ENCODE measurements at places on chromosomes 12 and 14.

GRCh38 chr12:51635346-51635745 lies 44.3 kb downstream of the SCN8A start:
- peak; percentile 14 for DNase-seq

DNA sequence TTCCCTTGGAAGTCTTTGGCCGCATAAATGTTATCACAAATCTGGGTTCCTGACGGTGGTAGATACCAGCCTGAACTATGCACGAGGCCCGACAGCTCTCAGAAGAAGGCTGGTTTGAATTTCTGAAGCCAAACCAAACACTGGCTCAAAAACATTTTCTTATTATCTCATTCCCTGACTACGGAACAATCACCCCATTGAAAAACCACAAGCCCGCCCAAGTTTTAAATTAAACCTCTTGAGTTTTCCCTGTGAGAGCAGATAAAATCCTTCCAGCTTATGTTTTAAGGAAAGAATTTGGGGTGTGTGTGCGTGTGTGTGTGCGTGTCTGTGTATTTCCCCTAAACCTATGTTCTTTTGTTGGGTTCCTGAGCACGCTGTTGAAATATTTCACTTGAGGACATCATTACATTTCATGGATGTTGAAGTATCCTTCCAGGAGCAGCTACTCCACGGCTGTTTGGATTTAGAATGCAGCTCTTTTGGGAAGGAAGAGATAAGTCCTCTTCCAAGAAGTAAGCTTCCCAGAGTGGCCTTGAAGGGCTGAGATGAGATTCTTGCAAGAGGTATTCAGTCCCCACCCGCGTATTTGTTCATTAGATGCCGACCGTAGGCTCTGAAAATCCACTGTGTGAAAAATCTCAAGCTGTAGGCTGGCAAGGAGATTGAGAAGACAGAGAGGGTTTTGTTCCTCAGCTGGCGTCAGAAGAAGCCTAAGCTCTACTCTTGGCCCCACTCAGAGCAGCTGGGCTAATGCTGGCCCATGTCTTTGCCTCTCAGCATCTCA lies 131.0 kb upstream of the NCOR2 start:
- DNase-seq, result peak; percentile 86

DNA sequence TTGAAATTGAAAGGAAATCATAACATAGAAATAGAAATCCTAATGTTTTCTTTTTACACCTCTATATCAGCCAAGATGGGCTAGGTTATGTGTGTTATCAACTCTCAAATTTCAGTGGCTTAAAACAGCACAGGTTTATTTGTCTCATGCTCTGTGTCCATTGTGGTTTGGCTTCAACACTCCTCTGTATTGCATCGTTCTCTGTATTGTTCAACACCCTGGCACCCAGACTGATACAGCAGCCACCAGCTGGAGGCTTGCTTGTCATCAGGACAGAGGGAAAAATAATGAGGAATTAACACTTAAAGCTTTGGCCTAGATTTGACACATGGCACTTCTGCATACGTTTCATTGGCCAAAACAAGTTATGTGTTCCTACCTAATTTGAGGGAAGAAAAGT lies 234.2 kb upstream of the ARHGAP5 start:
- no peak for DNase-seq

GRCh38 chr14:96867634-96868033 lies 70.5 kb downstream of the VRK1 start:
- DNase-seq, result no peak

DNA sequence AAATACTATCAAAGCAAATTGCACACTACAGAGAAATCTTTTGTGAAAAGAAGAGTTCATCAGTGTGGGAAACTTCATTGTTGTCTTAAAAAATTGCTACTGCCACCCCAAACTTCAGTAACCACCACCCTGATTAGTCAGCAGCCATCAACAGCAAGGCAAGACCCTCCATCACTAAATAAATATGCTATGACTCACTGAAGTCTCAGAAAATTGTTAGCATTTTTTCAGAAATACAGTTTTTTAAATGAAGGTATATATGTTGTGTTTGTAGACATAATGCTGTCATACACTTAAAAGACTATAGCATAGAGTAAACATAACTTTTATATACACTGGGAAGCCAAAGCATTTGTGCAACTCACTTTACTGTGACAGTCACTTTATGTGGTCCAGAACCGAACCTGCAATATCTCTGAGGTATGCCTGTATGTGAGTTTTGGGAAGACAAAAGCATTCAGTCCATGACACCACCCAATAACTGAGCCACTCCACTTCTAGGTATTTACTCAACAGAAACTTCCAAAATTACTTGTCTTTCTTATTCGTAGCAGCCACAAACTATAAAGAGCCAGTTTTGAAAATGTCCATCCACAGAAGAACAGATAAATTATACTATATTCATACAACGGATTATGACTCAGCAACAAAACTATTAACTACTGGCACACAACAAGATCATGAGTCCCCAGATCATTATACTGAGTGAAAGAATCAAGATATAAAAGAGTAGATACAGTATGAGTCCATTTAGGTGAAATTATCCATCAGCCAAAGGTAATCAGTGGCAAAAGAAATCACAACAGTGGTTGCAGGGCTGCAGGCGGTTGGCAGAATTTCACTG lies 649.6 kb downstream of the BCL11B start:
- DNase-seq, result peak; percentile 30

- DNase-seq, result no peak
Observed at GRCh38 chr12:124422142-124422569, 127.3 kb downstream of the RFLNA start.

DNA sequence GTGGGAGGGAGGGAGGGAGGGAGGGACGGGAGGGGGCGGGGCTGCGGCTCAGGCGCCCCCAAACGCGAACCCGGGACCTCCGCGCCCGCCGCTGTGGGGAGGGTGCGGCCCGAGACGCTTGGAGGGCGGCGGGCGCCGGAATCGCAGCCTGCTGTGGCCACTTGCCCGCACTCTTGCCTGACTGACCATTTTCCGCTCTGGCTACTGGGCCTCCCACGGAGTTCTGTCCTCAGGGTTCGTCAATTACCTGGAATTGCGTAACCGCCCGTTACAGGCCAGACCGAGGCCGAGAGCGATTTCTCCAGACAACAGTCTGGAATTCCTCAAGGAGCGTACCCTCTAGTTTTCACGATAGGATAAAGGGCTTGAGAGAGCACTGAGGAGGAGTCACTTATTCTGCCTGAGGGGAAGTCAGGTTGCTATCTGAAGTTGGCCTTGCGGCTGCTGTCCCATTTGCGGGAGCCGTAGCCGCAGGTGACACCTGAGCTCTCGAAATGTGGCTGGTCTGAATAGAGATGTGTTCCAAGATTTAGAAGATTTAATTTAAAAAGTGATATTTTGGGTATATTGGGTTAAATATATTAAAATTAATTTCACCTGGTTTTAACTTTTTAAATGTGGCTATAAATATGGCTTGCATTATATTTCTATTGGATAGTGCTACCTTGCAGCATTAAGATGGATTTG lies 446 bp upstream of the ZNF641 start:
- peak; percentile 66 for DNase-seq

- DNase-seq, result no peak
Observed at GRCh38 chr12:29744365-29744764, 39.4 kb downstream of the TMTC1 start.

DNA sequence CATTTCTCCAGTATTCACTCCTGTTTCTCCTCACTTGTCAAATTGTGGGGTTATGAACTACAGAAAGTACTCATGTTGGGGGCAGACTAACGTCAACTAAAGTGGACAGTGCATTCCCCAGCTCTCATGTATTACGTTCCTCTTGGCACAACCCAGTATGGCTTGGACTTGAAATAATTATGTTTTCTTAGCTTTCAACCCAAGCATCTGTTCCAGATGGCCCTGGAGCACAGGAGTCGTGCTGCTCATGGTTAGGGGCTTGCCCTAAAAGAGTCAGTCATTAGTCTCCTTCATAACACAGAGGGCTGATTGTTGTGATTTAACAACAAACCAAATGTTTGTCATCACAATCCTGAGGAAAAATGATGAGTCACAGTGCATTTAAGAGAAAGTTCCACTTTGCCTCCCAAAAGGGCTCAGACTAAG lies 154.4 kb downstream of the RPAP3 start:
- DNase-seq, result no peak

DNA sequence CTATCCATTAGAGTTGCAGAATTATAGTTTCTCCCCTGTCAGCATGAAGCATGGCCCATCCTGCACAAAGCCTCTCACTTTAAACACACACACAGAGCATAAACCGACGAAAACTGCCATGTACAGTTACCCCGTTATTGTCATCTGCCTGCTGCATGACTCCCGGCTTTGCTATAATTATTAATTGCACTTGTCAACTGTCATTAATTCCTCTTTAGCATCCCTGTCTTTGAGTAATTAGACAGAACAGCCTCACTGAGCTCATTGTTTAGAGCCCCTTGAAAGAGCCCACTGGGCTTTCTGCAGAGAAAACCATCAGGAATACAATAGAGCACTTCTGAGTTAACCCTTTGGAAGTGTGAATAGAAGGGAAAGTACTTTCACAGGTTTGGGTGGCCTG lies 307.2 kb upstream of the SOX5 start:
- DNase-seq, result no peak

DNA sequence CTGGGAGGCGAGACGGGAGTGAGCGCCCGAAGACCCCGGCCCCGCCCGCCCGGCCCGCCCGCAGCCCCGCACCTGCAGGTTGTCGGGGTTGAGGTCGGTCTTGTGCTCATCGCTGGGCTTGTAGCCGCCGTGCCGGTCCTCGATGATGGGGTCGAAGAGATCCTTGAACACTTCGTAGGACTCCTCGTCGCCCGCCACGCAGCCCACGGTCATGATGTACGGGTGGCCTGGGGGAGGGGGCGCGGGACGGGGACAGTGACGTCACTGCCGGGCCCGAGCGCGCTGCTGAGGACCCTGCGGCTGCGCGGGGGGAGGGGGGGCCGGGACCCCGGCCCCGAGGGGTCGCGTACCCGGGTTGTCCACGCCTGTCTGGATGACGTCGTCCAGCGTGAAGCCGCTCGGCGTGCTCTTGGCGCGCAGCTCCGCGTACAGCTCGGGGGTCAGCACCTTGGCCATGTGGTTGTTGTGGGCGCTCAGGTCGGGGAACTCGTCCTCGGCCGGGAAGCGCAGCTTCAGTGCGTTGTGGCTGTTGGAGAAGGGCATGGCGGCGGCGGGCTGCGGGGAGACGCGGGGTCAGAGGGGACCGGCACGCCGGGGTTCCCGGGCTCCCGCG lies 573 bp downstream of the CKB start:
- DNase-seq, result no peak

- no peak for DNase-seq
Observed at GRCh38 chr14:70881549-70882177, 25.6 kb upstream of the PCNX1 start.

DNA sequence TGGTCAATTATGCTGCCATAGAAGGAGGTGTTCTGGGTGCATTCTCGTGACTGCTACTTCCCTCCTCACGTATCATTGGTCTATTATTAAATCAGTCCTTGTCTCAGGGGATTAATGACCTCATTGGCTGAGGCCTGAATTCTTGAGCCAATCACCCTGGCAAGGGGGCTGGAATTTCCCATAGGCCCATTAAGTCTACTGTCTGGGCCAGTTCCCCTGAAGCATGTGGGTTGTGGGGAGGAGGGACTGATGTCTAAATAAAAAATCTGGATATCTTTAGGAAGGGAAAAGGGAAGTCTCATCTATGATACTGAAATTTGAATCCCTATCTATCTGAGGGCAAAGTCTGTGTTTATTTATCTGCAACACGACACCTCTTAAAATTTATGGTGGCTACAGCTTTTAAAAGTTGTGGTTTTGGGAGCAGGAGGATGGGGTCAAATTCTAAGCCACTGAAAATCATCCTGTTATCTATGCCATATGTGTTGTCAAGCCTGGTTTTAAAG lies 71.9 kb downstream of the DYRK2 start:
- peak; percentile 64 for DNase-seq

DNA sequence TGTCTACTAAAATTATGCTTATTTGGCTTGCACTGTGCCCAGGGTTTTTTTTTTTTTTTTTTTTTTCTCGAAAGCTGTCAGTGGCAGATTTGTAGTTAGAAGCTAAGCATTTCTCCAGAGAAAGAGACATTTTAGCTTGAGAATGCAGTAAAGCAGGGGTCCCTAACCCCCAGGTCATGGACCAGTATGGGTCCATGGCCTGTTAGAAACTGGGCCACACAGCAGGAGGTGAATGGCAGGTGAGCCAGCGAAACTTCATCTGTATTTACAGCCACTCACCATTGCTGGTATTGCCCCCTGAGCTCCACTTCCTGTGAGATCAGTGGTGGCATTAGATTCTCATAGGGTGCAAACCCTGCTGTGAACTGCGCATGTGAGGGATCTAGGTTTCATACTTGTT lies 73.7 kb downstream of the TMTC2 start:
- DNase-seq, result no peak

GRCh38 chr12:11739980-11740577 lies 90.6 kb downstream of the ETV6 start:
- DNase-seq, result no peak

DNA sequence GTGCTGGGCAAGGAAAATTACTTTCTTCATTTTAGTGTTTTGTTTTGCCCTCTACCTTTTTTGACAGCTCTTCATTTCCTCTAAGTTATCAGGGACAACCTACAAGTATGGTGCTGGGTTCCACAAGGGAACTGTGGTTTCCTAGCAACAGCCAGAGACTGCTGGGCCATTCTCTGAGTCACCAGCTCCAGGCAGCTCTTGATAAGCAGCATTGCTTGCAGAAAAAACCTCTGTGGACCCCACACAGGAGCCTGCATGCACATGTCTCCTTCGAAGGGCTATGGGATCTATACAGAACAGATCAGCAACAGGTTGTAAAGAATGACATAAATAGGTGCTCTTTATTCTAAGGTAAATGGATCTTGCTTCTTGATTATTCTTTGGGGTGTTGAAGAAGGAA lies 81.0 kb upstream of the CCDC196 start:
- DNase-seq, result peak; percentile 24

- DNase-seq, result peak; percentile 80
Observed at GRCh38 chr14:52998376-52999015, 47.6 kb upstream of the FERMT2 start.

DNA sequence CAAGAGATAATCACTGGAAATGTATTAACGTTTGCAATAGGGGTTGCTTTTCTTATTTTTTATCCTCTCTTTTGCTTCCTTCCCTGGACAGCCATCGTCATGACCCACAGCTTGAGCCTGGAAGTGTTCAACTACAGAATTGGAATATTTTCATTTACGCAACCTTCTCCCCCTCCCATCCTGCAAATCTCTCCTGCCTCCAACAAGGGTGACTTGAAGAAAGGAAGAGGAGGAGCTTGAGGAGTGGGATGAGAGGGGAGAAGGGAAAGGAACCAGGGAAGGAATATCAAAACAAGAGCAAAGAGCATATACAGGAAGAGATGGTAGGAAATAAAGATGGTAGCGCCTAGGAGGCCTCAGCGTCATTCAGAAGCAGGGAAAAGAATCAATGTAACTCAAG lies 1.6 kb upstream of the MANSC4 start:
- peak; percentile 27 for DNase-seq

Data from astrocyte of the spinal cord (primary cell).